Right lung (tissue), 10 donors: ENCODE measurements at places on chromosomes 5 and 9. TPM values are rescaled to one million over a fixed set of nuclear protein-coding genes. Genes with fewer than 3 reads are reported as not detected.

- DNase-seq = no peak
These were observed 28.2 kb downstream of the MEF2C start for GRCh38 chr5:88854769-88855168.

DNA sequence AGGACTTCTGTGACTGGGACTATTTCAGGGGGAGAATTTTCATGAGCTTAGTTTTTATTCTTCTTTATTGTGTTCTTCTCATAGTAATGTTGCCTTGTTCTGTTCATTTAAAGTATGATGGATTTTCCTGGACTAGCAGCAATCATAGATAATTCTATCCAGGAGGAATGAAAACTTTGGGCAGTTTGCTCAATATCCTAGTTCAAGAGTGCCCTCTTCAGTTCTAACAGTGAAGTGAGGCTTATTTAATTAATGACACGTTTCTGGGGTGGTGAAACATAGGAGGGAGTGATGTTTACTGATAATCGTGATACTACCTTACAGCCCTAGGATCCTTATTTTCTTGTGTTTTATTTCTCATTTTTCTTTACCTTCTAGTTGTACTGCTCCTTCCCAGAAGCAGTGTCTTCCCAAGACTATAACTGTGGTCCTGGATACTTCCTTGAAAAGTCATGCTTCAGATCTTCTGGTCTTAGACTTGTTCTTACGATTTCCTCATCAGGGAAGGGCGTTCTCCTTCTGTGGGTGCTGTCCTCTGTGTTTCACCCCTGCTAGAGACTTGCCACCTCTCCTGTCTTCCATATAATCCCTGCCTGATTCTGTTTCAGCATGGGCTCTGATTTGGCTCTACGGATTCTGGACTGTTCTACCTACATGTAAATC, 57.4 kb downstream of the CFAP95 start:
- DNase-seq = peak; percentile 25

DNA sequence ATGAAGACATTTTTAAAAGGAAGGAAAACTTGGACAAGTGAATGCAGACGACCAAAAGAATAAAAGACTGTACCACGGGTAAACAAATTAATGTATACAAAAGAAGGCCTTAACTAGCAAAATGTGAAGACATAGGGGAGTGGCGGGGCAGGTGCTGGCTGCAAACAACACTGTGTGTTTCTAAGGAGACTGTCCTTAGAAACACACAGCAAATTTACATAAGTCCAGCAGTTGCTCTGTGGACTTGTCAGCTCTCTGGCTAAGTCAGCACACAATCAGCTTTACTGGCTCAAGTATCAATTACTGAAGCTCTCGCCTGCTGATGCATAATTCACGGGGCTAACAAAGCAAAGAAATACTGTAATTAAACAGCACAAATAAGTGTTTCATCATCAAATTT, 24.8 kb downstream of the PTBP3 start:
- DNase-seq = no peak

Gene TMEM171
- polyA plus RNA-seq = 0.12 TPM

DNA sequence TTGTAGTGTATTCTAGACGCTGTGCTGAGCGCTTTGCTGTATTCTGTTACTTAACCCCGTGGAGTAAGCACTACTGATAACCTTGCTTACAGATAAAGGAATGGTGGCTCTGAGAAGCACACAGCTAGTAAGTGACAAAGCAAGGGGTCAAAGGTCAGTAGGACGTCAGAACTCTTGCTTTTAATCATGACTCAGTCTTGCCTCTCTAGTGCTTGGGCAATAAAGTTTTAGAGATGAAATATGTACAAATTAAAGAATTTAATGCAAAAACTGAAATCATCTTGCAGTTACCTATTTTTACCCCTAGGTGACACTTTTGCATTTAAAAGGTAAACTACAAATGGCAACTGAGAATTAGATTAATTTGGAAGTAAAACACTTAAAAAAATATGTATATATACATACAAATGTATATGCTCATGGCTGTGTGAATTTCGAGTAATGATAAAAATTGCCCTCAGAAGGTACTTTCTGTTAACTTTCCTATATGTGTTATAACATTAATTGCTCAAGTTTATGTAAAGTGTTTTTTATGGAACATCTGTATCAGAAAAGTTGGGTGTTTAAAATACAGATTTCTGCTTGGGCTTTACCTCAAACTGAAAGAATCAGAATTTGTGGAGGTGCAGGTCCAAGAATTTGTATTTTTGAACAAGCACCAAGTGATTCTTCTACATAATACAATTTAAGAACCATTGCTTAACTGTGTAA, 175.1 kb upstream of the DAB2 start:
- DNase-seq = no peak

Gene PNPLA7
- 4.7 TPM for polyA plus RNA-seq

Gene INSL6
- polyA plus RNA-seq = 0.61 TPM

DNA sequence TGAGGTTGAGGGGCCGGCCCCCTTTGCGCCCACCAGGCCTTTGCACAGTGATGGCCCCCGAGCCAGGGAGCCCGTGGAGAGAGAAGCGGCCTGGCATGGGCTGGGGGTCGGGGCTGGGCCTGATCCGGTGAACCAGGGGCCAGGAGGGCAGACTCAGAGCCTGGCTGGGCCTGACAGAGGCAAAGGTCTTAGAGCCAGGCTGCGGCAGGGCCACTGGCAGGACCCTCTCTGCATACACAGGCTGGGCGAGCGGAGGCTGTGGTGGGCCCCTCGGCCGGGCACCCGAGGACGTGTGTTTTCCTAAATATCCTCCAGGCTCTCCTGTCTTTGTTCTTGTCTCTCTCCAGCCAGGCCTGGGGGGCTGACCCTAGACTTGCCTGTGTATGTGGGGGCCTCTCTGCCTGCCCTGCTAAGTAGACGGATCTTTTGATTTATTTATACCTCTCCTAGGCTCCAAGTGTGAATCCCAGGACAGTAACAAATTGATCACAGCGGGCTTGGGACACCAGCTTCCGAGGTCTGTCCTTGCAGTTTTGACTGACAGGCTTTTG, 933 bp downstream of the NEK6 start:
- DNase-seq = no peak

DNA sequence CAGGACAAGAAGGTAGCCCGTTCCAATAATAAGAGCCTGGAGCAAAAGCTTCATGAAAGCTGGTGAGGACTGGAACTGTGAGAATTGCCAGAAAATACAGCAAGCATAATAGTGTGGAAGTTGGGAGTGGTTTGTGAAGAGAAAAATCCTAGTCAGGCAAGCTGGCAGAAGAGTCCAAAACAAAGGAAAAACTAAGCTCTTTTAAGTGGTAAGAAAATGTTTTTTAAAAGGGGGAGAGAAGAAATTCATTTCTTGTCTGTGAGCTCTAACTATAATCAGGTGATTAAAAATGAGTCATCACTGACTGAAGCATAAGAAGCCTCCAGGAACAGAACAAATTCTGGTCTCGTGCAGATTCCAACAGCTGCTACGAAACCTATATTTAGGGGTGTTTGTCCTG, 102.6 kb downstream of the CAAP1 start:
- DNase-seq = no peak
